NCI-H146 (cell line): ENCODE measurements at places on chromosomes 6 and 20.

DNA sequence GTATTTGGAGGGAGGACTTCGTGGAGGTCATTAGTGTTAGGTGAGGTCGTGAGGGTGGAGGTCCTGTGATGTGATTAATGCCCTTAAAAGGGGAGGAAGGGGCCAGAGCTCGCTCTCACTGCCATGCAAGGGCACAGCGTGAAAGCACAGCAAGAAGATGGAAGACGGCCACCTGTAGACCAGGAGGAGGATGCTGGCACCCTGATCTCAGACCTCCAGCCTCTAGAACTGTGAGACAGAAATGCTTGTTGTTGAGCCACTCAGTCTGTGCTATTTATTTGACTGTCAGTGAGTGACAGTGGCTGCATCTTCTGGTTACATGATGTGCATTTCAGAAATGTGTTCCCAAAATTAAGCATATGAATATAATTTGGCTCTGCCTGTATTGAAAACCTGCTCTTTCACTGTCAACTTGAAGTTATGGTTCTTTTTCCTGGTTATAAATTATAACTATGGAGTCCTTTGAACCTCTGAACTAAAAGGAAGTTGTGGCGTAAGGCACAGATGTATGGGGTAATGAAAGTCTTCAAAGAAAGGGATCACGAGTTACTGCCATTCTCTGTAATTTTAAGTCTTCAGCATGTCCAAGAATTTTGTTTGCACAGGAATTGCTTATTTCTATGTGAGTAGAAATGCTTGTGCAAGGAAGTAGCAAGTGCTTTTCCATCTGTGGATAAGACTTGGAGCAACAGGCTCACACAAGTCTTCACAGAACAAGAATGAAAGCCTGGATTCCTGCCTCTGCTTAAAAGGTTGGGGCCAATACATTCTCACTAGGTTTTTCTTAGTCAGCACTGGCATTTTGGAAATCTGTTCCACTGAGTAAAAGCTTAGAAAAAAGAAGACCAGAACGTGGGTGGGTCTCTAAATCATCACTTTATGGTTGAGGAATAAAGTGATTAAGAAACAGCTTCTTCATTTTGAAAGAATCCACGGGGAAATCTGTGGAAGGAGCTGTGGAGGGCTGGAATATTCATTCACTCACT is 10.3 kb downstream of the PPP1R14C start:
- no peak for DNase-seq

- no peak for DNase-seq
Measured at GRCh38 chr6:167807756-167808155, 19.0 kb upstream of the AFDN start.

GRCh38 chr6:1686117-1687098 is 76.7 kb downstream of the FOXC1 start:
- DNase-seq = peak; percentile 8

DNA sequence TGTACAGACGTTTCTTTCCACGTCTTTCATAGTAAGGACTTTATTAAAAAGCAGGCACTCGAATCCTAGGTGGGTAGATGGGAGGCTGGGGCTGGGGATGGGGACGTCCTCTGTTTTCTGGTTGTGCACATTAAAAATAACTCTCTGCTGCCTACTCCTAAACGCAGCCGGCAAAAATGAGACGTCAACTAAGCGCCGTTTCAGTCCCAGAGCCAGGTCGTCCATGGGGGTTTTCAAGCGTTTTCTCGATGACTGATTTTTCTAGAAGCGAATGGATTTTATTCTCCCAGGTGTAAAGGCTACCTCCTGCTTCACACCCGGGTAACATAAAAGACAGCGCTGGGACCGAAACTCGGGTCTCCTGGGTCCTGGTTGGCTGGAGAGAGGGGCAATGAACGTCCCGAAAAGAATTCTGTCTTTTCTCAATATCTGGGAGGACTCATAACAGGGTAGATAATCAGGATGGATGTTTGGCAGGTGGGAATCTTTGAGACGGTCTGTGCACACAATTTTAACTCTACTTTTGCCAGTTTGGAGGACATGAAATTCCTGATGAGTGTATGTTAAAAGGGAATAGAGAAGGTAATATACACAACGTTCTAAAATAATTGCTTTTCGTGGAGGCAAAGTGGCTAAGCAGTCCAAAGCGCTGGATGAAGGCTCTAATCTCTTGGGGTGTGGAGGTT is 25.2 kb downstream of the GPX6 start:
- DNase-seq = no peak

DNA sequence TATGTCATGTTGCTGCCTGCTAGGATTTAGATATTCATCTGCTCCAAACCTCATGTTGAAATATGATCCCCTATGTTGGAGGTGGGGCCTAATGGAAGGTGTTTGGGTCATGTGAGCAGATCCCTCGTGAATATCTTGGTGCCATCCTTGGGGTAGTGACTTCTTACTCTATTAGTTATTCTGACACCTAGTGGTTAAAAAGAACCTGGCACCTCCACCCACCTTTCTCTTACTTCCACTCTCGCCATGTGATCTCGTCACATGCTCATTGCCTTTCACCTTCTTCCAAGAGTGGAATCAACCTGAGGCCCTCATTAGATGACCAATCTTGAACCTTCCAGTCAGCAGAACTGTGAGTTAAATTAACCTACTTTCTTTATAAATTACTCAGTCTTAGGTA is 549.4 kb upstream of the SYNCRIP start:
- peak; percentile 8 for DNase-seq

DNA sequence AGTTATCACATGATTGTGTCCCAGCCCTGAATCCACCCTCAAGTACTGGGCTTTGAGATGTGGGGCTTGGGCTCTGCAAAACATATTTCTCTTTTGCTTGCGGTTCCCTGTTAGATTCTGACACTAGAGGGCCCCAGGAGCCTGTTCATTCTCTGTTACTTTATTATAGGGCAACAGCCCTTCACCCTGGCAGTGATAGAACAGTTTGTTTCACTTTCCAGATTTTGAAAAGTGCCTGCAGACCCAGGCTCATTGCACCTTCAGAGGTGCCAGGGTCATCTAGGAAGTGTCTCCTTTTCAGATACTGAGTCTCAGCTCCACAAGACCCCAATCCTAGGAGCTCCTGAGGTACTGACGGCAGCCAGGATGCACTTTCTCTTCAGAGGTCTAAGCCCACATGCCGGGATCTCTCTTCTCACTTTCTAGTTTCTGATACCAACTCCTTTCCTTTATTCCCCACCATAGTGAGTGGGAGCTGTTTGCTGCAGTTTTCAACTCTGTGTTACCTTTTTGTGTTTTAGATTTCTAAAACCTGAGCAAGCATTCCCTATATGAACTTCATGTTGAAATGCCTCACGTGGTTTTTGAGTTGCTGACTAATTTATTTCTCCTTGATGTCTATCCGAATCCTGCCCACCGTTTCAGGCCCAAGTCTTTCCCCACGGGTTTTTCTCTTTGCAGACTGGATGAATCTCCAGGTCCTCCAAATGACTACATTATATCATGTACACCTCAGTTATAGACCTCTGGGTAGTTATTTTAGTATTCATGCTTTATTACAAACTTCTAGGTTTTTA is 10.9 kb downstream of the ABT1 start:
- DNase-seq = peak; percentile 77

DNA sequence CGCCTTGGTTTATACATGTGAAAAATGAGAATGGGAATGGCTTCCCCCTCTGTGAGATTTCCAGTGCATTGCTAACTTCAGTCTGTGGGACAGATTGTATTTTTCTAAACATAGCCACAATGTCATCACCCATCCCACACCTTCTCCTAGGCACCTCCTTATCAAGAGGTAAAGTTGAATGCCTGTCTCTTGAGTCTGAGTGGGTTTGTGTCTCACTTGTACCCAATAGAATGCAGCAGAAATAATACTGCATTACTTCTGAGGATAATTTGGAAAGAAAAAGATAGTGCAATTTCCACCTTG is 27.9 kb downstream of the RIN2 start:
- no peak for DNase-seq

DNA sequence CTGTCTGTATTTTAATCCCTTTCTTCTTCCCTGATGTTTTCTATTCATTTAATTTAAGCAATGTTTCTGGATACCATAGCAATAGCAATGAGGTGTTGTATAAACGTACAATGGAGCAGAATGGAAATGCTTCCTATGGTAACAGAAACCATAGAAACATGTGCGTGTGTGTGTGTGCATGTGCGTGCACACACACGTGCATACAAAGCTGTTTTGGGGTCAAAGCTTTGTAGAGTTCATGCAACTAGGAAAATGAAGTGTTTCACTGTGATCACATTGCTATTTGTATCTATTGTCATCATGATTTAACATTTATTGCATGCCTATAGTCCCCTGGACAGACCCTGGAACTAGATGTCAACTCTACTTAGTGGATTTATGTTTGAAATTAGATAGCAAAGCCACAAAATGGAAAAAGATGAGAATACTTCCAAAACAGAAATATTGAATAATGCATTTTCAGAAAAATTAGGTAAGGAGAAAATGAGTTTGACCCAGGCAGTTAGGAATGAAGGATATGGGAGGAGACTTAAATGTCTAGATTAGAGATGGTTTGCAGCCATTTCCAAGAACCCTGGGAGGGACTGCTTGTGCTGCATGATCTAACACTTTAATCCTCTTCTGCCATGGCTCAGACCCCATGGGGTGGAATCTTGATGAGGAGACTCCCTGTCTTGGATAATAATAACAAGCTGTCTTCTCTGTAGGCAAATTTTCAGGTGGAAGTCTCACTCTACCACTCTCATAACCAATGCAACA is 124.4 kb downstream of the TRMT11 start:
- no peak for DNase-seq

GRCh38 chr6:12602342-12602741 is 114.2 kb upstream of the PHACTR1 start:
- DNase-seq = no peak

- no peak for DNase-seq
Measured at GRCh38 chr6:139903411-139904157, 529.1 kb upstream of the CITED2 start.

- DNase-seq = no peak
Measured at GRCh38 chr6:169159331-169159730, 94.3 kb downstream of the THBS2 start.

GRCh38 chr6:169269180-169270076 is 15.8 kb upstream of the THBS2 start:
- no peak for DNase-seq

DNA sequence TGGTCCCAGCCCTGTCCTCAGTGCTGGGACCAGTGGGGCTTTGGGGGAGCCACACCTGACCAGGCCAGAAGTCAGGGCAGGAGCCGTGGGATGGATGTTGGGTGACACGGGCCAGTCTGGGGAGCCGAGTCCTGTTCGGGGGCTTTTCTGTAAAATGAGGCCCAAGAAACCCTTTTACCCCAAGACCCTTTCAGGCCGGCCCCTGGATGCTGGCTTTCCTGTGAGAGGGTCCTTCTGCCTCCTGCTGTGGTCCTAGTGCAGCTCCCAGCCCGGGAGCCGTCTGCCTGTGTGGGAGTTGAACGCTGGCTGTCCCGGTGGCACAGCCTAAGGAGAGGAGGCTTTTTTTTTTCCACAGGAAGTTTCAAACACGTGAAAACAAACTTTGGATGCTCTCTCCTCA is 123.2 kb downstream of the TMEM242 start:
- no peak for DNase-seq

GRCh38 chr6:131023834-131024504 is 39.1 kb downstream of the EPB41L2 start:
- DNase-seq = no peak

GRCh38 chr6:16690608-16691142 is 70.6 kb downstream of the ATXN1 start:
- no peak for DNase-seq

- DNase-seq = peak; percentile 37
Measured at GRCh38 chr6:130366107-130367005, 539 bp downstream of the TMEM200A start.
